ENCODE measurements at places on chromosomes 13 and 19.
A peak's percentile ranks its signal among the peaks of the same experiment; 100 is the strongest.

GRCh38 chr13:43929947-43930346, 50.2 kb downstream of the LACC1 start:
- no peak for DNase-seq

GRCh38 chr13:49110913-49111170, 109.3 kb upstream of the MLNR start:
- no peak for DNase-seq

GRCh38 chr13:20525144-20525600, 485 bp downstream of the CRYL1 start:
- peak; percentile 46 for DNase-seq

DNA sequence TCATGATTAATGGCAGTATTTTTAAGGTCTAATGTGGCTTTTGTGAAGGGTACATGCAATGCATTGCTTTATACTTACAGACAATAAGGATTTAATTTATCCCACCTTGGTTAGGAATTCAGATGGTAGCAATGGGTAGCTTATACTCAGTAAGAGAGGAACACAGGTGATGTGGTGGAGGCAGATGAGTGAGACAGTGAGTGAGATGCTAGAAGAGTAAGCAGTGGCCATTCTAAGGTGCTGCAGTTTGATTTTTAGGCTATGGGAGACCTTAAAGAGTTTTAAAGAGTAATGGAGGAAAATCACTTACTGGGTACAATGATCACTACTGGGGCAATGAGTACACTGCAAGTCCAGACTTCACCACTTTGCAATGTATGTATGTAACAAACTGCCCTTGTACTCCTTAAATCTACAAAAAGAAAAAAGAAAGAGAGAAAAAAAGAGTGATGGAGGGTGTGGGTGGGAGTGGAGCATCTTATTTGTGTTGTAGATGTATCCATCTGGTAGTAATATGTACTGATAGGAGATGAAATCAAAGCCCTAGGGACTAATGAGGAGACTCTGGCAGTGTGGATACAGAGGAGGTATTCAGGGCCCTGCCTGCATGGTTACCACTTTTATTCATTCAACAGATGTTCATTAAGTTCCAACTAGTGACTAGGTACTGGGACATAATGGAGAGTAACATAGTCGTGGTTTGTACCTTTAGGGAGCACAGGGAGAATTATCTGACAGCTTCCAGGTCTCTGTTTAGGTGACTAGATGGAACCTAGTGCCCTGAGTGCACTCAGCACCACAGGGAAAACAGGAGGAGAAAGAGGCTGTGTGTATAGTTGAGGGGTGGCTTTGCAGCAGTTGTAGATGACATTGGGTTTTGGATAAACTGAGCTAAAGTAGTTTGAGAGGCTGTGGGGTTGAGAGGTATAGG, 99.0 kb downstream of the GPC6 start:
- DNase-seq, result no peak

DNA sequence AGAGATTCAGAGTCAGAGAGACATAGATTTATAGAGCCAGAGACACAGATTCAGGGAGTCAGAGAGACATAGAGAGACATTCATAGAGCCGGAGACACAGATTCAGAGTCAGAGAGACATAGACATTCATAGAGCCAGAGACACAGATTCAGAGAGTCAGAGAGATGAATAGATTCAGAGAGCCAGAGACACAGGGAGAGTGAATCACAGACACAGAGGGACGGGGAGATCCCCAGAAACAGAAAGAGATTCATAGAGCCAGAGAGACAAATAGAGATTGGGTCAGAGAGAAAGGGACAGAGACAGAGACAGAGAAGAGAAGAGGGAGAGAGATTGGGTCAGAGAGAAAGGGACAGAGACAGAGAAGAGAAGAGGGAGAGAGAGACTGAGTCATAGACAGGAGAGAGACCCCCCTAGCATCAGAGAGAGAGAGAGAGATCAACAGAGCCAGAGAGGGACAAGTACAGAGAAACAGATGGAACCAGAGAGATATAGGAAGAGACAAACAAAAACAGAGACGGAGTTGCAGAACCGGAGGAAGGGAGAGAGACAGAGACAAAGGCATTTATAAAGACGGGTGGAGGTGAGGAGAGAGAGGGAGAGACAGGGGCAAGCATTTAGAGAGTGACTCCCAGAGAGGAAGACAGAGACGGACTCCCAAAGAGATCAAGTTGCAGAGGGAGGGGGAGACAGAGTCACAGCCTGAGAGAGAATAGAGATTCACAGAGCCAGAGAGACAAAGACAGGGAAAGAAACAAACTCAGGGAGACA, 1.1 kb upstream of the PRKCG start:
- no peak for DNase-seq

DNA sequence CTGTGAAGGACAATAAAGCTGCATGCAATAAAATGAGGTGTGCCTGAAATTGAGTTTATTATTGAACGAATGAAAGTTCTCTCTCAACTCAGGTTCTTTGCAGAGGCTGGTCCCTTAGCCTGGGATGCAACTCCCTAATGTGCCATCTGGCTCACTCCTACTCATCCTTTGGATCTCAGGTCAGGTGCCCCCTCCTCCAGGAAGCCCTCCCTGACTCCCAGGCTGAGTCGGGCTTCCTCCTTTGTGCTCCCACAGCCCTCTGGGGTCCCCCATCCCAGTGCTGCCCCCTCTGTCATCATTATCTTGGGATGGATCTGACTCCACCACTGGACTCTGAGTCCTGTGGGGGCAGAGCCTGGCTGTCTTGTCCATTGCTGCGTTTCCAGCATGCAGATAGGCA, 2.7 kb upstream of the IRGC start:
- no peak for DNase-seq

DNA sequence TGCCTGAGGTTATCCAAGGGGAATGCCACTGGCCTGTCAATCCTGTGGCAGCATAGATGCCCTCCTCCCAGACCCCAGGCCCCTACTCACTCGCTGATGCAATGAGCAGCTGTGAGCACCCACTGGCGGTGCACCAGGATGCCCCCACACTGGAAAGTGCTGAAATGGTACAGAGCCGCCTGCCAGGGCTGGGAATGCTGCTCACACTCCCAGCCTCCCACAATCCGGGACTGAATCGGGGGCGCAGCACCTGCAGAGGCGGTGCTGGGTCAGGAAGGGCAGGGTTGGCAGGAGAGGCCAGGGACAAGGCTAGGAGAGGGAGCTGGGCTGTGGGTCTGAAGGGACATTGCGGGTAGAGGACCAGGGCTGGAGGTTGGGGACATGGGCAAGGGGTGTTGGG, 2.0 kb downstream of the KLK1 start:
- DNase-seq, result no peak

- DNase-seq, result no peak
These were observed 139.5 kb downstream of the KCNRG start for GRCh38 chr13:50154697-50155096.

DNA sequence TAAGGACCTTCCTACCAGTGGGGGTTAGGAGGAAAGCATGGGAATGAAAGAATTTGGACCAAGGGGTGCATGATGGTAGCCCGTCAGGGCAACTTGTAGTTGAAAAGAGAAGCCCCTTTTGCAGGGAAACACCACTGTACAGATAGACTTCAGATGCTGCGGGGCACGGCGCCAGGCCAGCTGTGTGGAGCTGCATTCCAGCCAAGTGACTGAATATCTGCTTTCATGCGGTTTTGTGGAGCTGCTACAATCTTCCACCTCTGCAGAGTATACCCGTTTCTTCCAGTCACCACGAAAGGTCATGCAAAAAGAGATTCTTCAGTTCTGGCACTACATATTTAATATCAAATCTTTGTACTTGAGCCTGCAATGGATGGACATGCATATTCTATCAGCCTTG, 104.7 kb downstream of the RGCC start:
- DNase-seq, result peak; percentile 82

DNA sequence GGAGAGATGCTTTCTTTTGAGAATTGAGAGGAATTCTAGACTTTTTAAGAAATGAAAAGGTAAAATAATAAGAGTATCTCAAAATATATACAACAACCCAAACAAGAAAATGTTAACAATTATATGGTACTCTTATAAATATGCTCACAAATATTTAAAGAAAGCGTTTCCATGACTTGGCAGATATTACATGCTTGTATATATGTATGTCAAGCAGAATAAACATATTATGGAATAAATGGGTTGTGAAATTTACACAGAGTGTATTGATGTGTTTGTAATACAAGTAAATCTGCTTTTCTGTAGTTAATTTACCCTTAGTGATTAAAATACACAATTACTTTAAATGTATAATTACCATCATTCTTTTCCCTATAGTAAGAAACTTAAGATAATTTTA, 65.8 kb downstream of the GPC6 start:
- DNase-seq, result no peak

DNA sequence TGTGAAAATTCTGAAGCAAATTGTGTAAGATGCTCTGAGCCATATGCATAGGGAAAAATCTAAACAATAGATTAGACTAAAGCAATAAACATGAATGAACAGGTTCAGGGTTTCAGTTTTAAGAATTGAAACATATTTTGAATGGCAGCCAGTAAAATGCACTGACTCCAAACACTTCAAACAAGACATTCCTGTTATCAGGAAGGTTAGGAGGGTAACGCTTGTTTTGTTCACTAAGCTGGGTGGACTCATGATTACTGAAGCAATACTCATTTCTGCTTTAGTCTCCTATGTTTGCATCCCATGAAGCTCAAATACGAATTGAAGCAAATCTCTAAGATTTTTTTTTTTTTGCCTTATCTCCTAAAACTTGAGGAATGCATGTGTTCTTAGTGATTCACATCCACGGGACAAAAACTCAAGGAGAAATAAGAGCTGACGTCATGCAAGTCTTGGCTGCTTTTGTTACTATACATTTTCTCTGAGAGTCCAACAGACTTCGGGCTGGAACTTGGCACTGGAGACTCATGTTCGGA, 29.1 kb upstream of the IGFL4 start:
- no peak for DNase-seq

GRCh38 chr19:49398931-49399330, 10.9 kb downstream of the KASH5 start:
- DNase-seq, result no peak

GRCh38 chr13:38582133-38582532, 104.7 kb upstream of the FREM2 start:
- no peak for DNase-seq

DNA sequence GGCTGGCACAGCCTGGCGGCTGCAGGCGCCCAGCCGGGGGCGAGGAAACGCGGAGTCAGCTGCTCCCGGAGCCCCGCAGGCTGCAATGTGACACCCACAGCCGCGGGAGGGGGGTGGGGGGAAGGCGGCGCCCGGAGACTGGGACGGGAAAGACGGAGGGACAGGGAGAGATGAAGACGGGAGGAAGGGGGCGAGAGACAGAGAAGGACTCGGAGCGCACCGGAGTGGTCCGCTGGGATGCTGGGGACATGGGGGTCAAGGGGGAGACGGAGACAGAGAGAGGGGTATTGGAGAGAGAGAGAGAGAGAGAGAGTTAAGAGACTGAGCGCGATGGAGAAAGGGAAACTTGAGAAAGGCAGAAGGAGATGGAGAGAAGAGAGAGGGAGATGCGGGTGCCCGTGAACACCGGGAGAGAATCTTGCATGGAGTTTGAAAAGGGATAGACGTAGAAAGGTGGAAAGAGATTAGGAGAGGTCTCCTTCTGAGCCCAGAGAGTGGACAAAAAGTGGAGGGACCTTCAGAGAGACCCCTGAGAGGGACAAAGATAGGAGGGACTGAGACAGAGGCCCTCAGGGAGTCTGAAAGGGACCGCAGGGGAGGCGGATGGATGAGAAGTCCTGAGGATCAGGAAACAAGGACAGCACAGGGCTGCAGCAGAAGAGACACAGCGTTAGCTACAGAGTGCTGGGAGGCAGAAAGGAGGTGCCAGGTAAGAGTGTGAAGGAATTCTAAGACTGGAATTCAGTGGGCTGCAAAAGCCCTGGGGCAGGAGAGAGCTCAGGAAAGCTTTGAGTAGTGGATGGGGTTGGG, 1.0 kb downstream of the SCN1B start:
- DNase-seq, result peak; percentile 54

- no peak for DNase-seq
These were observed 434.5 kb downstream of the PCDH9 start for GRCh38 chr13:66795636-66796035.

DNA sequence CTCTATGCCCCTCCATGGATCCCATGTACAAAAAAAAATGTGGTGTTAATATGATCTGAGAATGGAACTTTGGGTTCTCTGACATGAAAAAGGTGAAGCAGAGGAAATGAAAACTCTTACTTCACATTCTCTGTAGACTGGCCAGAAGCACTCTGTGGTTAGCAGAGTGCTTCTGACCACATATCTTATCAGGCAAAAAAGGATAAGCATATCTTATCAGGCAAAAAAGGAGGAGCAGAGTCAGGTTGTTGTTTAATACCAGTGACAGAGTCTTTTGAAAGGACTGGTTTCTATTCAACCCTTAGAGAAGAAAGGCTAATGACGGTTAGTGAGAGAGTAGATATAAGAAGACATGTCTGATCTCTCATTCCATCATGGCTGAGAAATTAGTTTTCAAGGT, 1404.8 kb downstream of the SLITRK1 start:
- no peak for DNase-seq

GRCh38 chr13:37657956-37658355, 59.4 kb upstream of the POSTN start:
- DNase-seq, result no peak

DNA sequence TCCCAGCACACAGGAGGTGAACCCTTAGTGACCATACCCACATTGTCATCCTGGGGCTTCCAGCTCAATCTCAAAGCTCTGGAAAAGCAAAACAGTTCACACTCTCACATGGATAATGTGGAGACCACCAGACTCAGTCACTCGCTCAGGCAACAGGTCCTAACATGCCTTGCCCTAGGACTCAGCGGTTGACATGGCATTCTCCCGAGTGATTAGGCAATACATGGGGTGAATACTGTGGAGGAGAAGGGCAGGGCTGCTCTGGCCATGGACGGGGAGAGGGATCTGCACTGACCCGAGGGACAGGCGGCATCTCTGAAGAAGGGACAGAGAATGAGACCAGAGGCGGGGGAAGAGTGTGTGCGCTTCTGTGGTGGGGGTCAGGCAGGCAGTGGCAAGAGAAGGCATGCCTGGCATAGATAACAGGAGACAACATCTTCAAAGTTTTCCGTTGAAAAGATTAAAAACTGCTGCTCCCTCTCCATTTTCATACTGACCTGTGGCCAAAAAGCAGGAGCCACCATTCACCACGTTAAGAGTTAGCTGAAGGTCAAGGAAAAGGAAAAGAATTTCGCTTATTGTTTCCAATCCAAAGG, 44.5 kb upstream of the EPHX3 start:
- no peak for DNase-seq

GRCh38 chr19:48044561-48044960, 682 bp upstream of the CABP5 start:
- DNase-seq, result no peak

GRCh38 chr13:111567637-111568036, 247.2 kb downstream of the TEX29 start:
- DNase-seq, result no peak

- DNase-seq, result no peak
These were observed 3.0 kb downstream of the LYPD3 start for GRCh38 chr19:43462383-43462782.

DNA sequence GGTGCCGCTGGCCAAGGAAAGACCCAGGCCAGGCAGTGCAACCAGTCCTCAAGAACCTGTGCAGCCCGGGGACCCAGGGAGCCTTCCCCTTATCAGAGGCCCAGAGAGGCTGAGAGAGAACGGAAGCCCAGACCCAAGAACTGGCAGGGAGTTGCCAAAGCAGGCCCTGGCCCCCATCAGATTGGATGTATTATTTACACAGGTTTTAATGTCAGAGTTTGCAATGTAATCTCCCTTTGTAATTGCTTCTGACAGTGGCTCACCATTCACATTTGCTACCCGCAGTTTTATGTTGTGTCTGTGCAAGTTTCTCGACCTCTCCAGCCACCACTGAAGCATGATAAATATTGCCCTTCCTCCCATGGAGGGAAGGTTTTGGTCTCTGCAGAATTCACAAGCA, 660.9 kb downstream of the LIG4 start:
- DNase-seq, result no peak

All from left ventricle myocardium inferior (tissue), 1 donor.